ENCODE measurements at places on chromosomes 3 and 15. TPM values are rescaled to one million over a fixed set of nuclear protein-coding genes. Genes with fewer than 3 reads are reported as not detected.

Gene OR5H6
- total RNA-seq: not detected

Gene MYLK
- 0.72 TPM for total RNA-seq

Gene TRPM1
- not detected for total RNA-seq

Gene ISL2
- total RNA-seq: 0.24 TPM

Gene INO80
- 18.8 TPM for total RNA-seq

Gene FGF12
- 10.9 TPM for total RNA-seq

Gene GATM
- total RNA-seq: 10.0 TPM

Gene SNTN
- not detected for total RNA-seq

Gene KNG1
- not detected for total RNA-seq

Gene BLOC1S6
- 22.7 TPM for total RNA-seq

Gene ACAN
- not detected for total RNA-seq

Gene CRABP1
- total RNA-seq: not detected

Gene C3orf49
- not detected for total RNA-seq

Gene GOLGA6L7
- total RNA-seq: not detected

Gene SLC15A2
- total RNA-seq: 2.8 TPM

Gene SNX22
- total RNA-seq: 0.33 TPM

Gene LRRC49
- total RNA-seq: 6.3 TPM

Gene FRMD4B
- total RNA-seq: 10.2 TPM

Gene FBXW12
- total RNA-seq: not detected

Gene A4GNT
- not detected for total RNA-seq

Gene CNBP
- total RNA-seq: 265 TPM

Gene PIGZ
- 5.6 TPM for total RNA-seq

Gene PRR20G
- total RNA-seq: not detected

Gene SH2D7
- total RNA-seq: not detected

Gene CISH
- total RNA-seq: 2.7 TPM

Gene CHMP2B
- 54.6 TPM for total RNA-seq

Gene LYSMD2
- 11.1 TPM for total RNA-seq

Gene EEFSEC
- total RNA-seq: 21.0 TPM

Gene NPAP1
- total RNA-seq: not detected

Gene GOLGA6B
- total RNA-seq: 0.22 TPM

Gene TM4SF4
- not detected for total RNA-seq

Gene TMCO5A
- total RNA-seq: 0.35 TPM

Gene SKOR1
- total RNA-seq: 0.13 TPM

Gene STARD9
- 2.4 TPM for total RNA-seq

Gene PRSS50
- total RNA-seq: 0.50 TPM

Gene SLC38A3
- 0.33 TPM for total RNA-seq

Gene CTXN2
- total RNA-seq: not detected

Gene SYNPR
- not detected for total RNA-seq

Gene DPPA2
- not detected for total RNA-seq

Gene SIAH2
- 20.3 TPM for total RNA-seq

Gene ARGFX
- not detected for total RNA-seq

Gene EEF1AKMT4
- 11.7 TPM for total RNA-seq

Gene RNF123
- 48.6 TPM for total RNA-seq

Gene CELSR3
- 9.9 TPM for total RNA-seq

Gene HDC
- total RNA-seq: not detected

Gene SST
- total RNA-seq: not detected

Gene PLA2G4D
- total RNA-seq: 1.4 TPM

Gene SERPINI1
- total RNA-seq: 2.4 TPM

Gene CADPS
- not detected for total RNA-seq

Gene GABRA5
- not detected for total RNA-seq

Gene TMEM45A
- total RNA-seq: 21.6 TPM

Gene RSL24D1
- 91.7 TPM for total RNA-seq

Gene CTSH
- total RNA-seq: 101 TPM

Gene GLDN
- total RNA-seq: not detected

Gene CNTN3
- not detected for total RNA-seq

Gene CHRM5
- not detected for total RNA-seq

Measured in PC-9 (cell line).